B cell (primary cell): ENCODE measurements at places on chromosomes 2 and 18. TPM values are rescaled to one million over a fixed set of nuclear protein-coding genes. Genes with fewer than 3 reads are reported as not detected.

MYCN gene
- total RNA-seq: not detected in 2 replicates

DNA sequence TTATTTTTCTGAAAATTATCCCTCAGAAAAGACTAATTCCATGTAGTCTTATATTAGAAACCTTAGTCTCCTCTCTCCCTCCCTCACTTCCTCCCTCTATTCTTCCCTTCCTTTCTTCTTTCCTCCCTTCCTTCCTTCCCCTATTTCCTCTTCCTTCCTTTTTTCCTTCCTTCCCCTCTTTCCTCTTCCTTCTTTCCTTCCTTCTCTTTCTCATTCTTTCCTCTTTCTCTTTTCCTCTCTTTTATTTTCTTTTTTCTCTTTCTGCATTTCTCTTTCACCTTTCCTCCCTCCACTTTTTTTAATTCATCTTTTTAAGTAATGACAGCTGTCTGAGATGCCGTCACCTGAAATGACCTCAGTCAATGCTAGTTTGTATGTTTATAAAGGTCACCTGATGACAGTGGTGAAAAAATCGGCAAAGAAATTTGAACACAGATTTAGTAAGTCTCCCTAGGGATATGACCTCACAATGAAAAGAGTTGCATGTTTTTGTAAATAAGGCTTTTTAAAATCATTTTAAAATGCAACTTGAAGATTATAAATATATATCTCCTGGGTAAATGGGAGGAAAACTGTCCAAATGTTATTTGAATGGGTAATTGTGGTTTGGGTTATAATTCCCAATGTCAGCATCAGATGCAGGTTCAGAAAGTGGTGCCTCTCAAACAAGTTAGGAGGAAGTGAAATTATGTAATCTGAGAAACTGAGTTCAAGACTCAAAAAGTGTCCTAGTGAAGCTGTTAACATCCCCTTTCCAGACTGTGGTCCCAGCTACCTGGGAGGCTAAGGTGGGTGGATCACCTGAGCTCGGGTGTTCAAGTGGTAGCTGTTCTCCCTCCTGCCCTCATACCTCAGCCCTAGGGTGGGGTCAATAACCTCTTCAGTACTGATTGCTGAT lies 90.3 kb upstream of the ST3GAL5 start:
- peak; percentile 40 for DNase-seq

GRCh38 chr2:163173591-163173990 lies 335.0 kb upstream of the KCNH7 start:
- DNase-seq: no peak

DNA sequence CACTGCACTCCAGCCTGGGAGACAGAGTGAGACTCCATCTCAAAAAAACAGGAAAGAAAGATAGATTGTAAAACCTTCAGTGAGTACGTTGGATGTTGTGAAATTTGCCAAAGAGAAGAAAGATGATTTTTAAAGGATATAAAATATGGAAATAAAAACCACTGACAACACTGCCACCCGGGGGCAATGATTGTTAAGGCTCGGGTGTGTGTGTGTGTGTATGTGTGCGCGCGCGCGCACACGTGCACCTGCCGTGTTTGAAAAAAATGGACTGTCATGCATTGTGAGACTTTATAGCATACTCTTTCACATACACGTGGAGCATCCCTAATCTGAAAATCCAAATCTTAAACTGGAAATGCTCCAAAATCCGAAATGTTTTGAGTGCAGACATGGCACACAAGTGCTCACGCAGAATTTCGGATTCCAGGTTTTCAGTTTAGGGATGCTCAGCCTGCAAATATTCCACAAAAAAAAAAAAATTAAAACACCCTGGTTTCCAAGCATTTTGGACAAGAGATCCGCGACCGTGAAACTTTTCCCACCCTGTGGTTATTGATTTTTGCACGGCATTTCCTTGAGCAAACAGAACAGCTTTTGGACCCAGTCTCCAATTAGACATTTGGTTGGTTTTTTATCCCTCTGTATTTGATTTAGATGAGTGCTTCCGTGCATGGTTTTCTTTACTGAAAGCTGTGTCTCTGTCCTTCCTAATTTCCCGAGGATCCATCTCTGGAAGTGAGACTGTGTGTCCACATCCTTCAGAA lies 269.2 kb downstream of the AGAP1 start:
- no peak for DNase-seq

- no peak for DNase-seq
These were observed 91.2 kb upstream of the CCDC195 start for GRCh38 chr2:224807153-224807964.

DNA sequence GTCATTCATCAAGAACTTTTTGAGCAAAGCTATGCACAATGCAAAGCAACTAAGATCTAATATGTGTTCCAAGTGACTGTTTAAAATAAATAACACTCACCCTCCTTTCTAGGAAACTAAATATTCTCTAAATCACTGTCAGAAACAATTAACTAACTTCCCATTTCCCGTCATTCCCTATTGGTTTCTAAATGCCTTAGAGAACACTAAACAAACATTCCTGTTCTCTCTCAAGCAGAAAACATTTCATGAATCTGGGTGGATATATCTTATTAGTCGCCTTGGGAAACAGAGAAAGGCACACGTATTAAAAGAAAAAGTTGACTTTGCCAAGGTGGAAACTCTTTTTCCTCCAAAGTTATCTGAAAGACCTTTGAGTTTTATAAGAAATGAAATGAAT lies 735.2 kb downstream of the MBD2 start:
- no peak for DNase-seq

UGT1A4 gene
- not detected in 2 replicates for total RNA-seq

ABCB11 gene
- total RNA-seq: not detected in 2 replicates

CCDC150 gene
- total RNA-seq: 4.9 and 5.0 TPM in 2 replicates

- DNase-seq: no peak
These were observed 17.9 kb upstream of the ALPI start for GRCh38 chr2:232438091-232438490.

DNA sequence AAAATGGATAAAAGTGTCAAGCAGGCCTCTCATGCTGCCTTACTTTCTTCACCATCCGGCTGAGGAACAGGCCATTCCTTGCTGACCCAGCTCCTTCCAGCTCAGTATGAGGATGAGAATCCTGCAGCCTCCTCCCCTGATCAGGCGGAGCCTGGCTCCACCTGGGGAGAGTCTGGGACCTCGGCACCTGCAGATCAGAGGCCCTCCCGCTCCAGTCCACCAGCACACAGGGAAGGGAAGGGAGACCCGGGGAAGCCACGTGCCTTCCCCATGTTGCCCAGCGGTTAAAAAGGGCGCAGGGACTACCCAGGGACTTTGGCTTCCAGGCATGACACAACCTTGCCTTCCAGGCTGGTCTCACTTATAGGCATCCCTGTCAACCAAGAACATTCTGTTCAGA lies 172.0 kb downstream of the NDUFA10 start:
- no peak for DNase-seq

- no peak for DNase-seq
These were observed 366.5 kb downstream of the DSC3 start for GRCh38 chr18:30676053-30676480.

PER2 gene
- total RNA-seq: 11.8 and 12.6 TPM in 2 replicates

PROKR1 gene
- not detected in 2 replicates for total RNA-seq

GPD2 gene
- 18.7 and 26.8 TPM in 2 replicates for total RNA-seq

SLC5A7 gene
- not detected in 2 replicates for total RNA-seq

DNA sequence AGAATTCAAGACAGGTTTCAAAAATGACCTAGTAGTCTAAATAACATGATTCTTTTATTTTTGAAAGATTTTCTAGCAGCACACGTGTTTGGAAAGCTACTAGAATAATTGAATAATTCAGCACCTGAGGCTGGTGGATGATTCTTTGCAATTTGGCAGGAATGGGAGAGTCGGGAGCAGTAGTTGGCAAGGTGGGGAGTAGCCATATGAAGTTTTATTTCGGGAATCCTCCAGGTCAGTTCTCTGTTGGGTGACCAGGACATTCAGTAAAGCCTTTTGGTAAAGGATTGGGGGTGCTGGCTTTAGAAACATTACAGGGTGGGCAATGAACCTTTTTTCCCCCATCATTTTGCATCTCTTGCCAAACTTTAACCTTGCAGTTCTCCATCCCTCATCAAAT lies 75.0 kb upstream of the LYPD6B start:
- DNase-seq: no peak

DNA sequence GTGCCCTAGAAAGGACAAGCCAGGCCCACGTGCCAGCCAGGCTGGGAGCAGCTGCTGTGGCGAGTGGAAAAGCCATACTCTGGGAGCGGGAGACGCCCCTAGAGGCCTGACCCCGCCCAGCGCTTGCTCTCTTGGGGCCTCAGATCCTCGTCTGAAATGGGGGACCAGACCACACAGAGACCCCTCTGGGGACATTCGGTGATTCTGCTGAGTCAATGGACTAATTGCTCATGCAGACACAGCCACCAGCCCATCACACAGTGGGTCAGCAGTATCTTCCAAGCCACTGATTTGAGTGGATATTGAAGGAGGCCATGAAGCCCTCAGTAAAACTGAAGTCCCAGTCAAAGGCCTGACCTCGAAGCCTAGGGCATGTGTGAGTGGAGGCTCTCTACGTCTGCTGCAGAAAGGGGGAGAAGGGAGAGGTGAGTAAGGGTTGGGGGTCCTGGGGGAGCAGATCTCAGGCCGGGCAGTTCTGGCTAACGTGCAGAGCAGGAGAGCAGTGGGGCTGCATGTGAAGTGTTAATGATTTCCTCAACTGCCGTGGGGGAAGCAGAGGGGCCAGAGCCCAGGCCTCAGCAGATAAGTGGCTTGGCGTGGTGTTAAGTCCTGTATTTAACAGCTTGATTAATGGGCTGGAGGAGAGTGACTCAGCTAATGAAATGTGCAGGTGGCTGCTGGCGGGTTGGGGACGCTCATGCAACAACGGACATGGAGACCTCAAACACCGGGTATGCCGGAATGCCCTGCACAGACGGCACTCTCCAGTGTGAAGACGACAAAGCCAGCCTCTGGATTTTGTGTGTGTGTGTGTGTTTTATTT lies 104.4 kb upstream of the TWIST2 start:
- DNase-seq: no peak

AMER3 gene
- total RNA-seq: not detected in 2 replicates

GRCh38 chr18:75823471-75823870 lies 396.0 kb upstream of the SMIM21 start:
- no peak for DNase-seq

GRCh38 chr18:24538414-24539264 lies 78.2 kb downstream of the HRH4 start:
- DNase-seq: no peak

GRCh38 chr2:237065071-237065377 lies 20.7 kb upstream of the COPS8 start:
- no peak for DNase-seq

GRCh38 chr2:68463287-68463877 lies 3.7 kb downstream of the FBXO48 start:
- peak; percentile 76 for DNase-seq

DNA sequence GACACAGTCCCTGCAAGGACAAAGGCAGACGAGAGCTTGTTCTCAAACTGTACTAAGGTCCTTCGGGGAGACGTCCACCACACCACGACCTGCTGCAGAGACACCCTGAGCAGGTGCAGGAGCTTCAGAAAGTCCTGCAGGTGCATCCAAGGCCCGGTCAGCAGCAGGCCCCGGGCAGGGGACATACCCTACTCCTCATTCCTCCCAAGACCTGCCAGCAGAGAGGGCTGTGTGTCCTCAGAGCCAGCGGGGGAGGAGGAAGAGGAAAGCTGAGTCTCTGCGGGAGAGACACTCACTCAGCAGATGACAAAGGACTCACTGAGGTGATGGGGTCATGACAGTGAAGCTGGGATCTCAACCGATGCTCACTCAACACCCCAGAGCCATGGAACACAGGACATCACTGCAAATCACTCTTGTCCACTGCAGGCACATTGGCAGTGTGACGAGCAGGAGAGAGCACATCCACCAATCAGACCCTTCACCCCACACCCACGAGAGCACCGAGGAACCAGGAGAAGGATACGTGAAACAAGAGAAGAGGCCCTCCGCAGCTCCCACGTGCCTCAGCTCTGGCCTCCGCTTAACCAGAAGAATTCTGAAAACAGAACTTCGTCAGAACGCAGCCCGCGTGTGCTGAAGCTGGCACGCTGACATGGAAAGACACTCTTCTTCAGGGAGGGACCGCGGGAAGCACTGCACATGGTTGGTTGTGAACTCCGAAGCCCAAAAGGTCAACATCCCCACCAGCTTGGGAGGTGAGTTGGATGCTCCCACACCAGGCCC lies 9.3 kb downstream of the HDAC4 start:
- no peak for DNase-seq

GRCh38 chr2:40251137-40251536 lies 200.8 kb downstream of the SLC8A1 start:
- DNase-seq: no peak

- DNase-seq: no peak
These were observed 231.3 kb upstream of the CELF4 start for GRCh38 chr18:37796823-37797349.

- DNase-seq: peak; percentile 29
These were observed 1.5 kb downstream of the SLC30A3 start for GRCh38 chr2:27261241-27261925.

- DNase-seq: no peak
These were observed 135.6 kb downstream of the RBMS1 start for GRCh38 chr2:160358046-160358445.

GRCh38 chr2:168528469-168528868 lies 72.4 kb downstream of the CERS6 start:
- no peak for DNase-seq

DNA sequence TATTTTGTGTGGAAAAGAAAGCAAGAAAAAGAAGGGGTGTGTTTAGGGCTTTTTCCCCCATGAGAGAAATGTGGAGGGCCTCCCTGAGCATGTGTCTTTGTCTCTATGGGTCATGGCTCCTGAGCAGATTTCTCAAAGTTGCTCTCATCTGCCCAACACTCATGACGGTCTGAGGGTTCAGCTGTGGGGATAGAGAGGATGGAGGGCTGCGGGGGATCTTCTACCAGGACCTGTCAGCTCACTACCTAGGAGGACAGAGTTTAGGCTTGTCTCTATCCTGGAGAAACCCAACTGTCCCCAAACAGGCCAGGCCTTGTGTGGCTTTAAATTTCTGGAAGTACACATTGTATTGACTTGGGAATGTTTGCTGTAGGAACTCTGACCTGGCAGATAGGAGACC lies 342.2 kb downstream of the MYCN start:
- DNase-seq: no peak

RIT2 gene
- total RNA-seq: not detected in 2 replicates

SNED1 gene
- total RNA-seq: 336 and 346 TPM in 2 replicates

DNA sequence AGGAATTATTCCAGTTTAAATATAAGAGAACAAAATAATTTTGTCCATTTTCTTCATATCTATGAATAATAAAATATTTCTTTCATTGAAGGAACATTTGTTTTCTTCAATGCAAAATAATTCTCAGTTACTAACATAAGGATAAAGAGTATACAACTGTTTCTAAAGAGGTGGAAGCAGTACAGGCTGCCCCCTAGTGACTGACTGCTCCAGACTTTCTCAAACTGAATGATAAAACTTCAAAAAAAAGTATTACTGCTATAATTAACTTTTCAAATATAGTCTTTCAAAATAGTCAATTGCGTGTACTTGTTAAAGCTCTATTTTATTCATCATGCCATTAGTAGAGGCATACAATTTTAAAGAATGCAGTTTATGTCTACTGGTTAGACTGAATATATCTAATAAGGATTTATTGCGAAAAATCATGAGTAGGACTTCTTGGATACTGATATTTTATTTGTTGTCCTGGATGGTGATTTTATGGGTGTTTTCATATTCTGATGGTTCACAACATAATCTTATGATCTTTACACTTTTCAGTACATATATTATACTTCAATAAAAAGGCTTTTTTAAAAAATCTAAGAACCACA lies 100.1 kb downstream of the WDPCP start:
- DNase-seq: no peak
